ENCODE measurements at places on chromosomes 2 and 18.

DNA sequence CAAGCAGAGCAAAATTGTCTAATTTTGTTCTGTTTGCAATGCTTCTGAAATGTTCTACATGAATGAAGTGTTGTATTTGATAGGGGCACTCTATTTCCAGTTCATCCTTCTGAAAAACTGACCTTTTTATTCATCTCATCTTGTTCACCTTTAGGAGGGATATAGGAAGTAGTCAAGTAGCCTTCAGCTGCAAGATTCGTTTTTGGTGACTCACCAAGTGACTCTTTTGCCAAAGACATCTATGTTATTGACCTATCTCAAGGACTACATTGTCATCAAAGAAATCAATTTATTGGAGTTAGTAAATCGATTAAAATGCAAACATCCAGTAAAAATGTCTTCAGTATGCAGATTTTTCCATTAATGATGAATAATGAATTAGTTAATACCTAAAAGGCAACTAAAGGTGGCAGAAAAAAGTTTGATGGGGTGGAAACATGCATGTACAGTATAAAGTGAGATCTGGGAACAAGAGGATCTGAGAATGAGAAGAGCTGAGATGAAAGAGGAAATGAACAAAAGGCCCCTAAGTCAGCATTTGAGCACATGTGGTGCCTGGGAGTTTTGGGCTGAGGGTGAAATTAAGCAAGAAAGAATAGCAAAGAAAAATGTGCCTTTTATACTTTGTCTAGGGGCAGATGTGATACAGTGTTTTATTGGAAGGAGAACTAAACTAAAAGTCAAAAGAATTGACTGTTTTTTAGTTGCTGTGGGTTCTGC lies 255.1 kb upstream of the LINC00305 start:
- DNase-seq: no peak

DNA sequence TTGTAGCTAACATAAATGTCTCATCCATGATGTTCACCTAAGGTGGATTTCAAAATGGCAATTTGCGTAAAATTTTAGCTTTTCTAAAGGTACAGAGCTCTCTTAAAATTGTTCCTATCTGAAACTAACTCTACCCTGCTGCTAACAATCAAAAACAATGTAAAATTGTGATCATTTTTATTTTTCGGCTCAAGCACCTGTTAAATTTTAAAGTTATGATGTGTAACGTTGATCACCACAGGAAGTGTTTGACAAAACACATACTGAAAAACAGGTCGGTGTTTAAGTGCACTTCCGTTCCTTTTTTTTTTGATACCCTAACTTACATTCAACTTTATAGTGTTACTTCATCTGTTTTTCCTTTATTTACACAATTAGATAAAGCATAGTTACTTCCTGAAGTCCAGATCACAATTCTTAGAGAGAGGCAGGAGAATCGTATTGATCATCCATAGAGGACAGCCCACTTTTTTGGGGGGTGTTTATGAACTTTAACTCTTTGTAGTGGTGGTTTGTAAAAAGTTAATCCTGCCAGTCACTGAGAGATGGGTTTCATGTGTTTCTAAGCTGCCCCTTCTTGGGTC lies 6.0 kb upstream of the NCK2 start:
- no peak for DNase-seq

DNA sequence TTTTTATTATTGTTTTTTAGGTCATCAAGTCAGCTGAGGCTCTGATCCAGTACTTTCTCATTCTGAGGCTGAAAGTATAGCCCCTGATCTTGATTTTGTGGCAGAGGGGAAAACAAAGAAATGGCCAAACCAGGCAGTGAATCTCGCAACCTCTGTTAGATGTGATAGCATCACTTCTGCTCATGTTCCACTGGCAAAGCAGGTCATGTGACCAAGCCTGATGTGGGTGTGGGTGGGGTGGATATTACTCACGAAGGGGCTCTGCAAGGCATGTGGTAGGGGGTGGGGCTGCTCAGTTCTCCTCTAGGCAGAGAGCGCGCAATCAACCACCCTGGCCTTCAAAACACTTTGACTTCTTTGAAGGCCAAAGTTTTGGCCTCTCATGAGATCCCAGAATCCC lies 254.2 kb downstream of the MYCN start:
- no peak for DNase-seq

- DNase-seq: no peak
Observed at GRCh38 chr2:75482398-75482797, 78.3 kb downstream of the EVA1A start.

GRCh38 chr18:8952174-8952573 lies 150.3 kb upstream of the NDUFV2 start:
- no peak for DNase-seq

DNA sequence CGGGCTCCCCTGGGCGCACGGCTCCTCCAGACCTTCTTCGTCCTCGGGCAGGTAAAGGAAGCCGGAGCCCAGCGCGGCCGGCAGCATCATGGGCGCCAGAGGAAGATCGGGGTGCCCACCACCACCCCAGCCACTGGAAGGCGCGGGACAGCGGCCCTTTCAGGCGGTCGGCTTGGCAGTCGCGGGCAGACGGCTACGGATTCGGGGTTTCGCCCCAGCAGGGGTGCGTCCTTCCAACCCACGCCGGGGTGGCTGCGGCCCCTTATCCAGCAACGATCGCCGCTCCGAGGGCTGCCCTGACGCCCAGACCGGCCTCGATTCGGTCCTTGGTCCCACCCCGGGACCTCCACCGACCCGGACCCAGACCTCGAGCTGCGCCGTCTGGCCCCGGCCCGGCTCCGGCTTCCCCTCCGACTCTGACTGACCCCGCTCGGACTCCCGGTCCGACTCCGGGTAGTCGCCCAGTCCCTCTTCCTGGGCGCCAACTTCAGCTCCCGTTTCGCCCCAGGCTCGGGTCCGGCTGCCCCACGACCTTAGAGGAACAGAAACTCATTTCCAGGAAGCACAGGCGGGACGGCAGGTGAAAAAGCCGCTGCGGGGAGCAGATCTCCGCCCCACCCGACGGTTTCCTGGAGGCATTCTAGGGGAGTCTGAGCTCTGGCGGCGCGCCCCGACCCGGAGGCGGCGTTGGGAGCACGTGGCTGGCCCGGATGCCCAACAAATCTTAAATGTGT lies 30.2 kb upstream of the SSB start:
- peak; percentile 39 for DNase-seq

GRCh38 chr18:74520096-74520833 lies 14.0 kb upstream of the CNDP1 start:
- DNase-seq: no peak
